ENCODE measurements at places on chromosomes 6 and 20.

- DNase-seq = peak; percentile 54
These were observed 1.1 kb downstream of the JAG1 start for GRCh38 chr20:10672624-10673127.

DNA sequence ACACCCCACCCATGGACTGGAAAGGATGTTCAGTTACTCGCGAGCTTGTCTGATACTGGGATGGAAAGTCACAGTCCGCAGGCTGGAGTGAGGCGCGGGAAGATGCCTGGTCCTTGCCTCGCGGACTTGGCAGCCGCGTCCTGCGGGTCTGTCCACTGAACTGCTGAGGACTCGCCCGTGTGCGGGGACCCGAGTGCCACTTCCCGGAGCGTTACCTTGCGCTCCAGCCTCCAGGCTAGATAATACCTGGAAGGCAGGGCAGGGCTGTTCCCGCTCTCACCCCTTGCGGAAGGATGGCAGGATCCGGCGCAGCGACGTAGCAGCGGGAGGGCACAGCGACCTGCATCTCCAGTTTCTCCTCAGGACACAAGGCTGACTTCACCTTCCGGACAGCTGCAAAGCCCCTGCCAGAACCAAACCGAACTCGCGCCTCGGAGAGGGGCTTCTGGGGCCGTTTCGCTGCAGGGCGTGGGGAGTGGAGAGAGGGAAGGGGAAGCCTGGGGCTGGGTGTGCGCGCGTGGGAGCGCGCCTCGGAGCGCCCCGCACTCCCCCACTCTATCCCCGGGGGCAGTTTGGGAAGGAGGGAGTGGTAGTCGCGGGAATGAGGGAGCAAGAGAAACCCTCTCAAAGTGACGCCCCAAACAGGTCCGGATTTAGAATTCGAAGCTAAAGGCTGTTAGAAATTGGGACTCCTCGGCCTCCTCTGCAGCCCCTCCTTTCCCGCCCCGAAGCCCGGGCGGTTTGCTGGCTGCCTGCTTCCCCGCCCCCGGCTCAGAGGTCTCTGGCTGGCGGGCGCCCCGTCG, at the start of gene KCNQ5:
Gene KCNQ5 (plus strand): TSS at position 774 of the 803 bp plus-strand sequence.
- DNase-seq = peak; percentile 44

DNA sequence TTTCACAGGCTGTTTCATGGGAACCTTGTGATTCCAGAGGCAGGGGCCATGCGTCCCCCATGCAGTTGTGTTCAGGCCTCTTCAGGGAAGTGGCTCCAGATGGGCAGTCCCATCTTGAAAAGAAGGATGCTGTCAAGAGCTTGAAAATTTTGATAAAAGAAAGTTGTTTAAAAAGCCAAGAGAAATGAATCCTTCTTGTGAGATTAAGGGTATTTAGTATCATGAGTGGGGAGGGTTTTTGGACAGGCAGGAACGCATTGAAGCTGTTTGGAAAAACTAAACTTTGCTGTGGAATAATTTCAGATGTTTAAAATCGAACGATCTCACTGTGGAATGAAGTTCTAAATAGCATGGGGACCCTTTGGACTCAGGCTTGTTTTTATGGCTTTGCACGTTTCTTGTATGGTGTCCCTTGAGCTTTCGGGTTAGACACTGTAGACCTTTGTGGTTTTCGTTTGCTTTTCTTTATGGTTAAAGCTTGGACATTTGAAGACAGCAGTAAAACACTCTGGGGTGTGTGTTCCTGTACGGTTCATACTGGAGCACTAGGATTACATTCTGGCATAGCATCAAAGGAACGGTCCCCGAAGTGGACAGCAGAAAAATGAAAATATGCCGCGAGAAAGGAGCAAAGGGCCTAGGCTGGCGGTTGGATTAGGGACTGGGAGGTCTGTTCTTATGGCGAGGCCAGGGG, 18.2 kb downstream of the KIF25 start:
- DNase-seq = no peak

DNA sequence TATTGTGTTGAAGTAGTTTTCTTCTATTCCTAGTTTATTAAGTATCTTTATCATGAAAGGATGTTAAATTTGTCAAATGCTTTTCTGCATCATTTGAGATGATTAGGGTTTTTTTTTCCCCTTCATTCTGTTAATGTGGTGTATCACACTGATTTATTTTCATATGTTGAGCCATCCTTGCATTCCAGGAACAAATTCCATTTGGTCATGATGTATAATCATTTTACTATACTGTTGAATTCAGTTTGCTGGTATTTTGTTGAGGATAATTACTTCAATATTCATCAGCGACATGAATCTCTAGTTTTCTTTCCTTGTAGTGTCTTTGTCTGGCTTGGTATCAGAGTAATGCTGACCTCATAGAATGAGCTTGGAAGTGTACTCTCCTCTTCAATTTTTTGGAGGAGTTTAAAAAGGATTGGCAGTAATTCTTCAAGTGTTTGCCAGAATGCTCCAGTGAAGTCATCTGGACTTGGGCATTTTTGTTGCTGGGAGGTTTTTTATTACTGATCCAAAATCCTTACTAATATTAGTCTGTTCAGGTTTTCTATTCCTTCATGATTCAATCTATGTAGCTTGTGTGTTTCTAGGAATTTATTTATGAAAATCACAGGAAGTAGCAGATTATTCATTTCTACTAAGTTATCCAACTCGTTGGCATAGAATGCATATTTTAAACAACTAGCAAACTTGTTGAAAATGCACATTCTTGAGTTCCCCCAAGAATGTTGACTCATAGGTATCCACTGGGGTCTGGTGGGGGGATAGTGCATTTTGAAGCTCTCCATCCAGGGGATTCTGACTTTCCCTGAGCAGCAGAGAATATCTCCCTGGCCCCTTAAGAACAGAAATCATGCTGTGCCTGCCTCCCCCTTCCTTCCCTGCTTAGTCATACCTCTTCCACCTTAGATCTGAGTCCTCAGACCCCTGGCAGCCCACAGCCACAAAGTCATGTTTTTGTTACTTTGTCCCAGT, 187.1 kb downstream of the BMP7 start:
- DNase-seq = no peak

DNA sequence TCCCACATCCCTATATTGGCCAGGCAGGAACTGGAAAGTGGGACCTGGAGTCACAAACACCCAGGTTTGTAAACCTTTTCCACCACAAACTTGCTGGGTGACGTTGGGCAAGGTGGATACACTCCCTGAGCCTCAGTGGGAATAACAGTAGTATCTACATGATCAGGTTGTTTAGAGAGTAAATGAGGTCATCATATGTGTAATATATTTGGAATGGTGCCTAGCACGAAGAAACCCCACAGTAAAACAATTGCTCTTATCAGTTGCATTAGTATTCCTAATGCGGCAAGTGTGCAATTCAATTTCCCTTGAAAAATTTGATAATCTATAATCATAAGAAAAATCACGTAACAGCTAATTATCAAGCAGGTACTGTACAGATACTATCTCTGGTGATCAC, 51.9 kb downstream of the HIVEP2 start:
- DNase-seq = no peak

- no peak for DNase-seq
These were observed 13.9 kb upstream of the TNFRSF6B start for GRCh38 chr20:63682384-63683139.

- DNase-seq = no peak
These were observed 547.8 kb downstream of the PTPRT start for GRCh38 chr20:42641886-42642285.

GRCh38 chr20:9218531-9218961, 149.7 kb downstream of the PLCB4 start:
- DNase-seq = no peak

DNA sequence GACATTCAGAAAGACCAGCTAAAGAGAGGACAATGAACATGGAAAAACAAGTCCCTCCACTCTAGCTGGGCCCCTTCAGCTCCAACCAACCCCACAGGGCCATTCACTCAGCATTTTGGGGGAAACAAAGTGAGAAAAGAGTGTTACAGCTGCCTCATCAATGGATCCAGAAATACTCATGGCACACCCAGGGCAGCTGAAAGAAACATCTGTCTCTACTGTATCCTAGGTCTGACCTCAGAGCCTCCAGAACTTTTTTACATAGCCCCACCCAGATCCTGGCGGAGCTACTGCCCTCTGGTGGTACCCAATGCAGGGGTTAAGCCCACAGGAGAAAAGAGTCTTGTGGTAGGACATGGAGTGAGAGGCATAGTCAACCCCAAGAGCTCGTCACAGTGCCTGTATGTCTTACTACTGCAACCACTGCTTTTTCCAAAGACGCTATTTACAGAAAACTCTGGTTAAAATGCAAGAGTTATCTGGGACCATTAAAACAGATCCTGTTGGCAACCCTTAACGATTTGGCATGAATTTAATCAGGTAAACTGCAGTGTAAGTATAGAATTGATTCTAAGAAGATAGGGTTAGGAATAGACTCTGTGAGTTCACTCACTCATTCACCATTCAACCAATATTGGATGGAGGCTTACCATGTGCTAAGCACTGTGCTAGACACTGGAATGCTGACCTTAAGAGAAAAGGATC, 37.4 kb upstream of the FAM83C start:
- DNase-seq = peak; percentile 65

- no peak for DNase-seq
These were observed 14.2 kb downstream of the CHD6 start for GRCh38 chr20:41604002-41604401.

DNA sequence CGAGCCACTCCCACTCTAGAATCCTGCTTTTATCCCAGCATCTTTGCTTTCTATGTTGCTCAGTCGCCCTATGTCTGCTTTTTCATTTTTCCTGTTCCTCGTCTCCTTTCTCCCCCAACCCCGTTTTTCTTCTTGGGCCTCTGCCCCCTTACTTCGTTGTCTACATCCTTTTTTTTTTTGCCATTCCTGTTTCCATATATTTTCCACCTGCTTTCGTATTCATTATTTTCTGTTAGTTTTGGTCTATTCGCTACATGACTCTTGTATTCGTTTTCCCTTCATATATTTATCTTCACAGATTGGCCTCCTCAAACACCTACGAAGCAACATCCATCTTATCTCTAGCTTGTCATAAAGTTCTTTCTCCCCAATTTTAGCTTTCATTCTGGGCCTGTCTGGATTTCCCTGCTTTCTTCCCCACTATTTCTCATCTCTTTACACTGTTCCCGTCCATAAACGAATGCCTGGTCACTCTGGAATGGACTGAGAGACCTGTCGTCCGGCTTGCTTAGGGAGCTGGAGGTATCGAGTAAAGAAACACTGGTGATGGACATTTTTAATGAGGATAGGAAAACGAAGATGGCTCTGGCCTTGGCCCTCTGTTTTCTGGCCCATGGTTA, 915 bp downstream of the PRRC2A start:
- no peak for DNase-seq

DNA sequence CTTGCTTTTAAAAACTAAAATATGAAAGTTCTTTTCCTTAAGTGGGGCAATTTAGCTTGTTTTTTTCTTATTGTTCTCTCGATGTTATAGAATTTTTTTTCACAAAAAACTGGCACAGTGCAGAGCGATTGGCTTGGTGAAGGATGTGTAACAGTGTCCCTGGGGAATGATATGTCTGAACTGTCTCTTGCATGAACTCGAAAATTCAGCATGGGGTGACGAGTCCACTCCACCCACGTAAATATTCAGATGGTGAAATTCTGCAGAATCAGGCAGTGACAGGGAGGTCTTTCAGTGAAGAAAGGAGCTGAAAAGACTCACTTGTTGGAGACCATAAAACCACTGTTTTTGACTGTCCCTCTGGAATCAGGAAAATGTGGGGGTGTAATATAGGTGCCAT, 505.3 kb downstream of the MMUT start:
- no peak for DNase-seq

DNA sequence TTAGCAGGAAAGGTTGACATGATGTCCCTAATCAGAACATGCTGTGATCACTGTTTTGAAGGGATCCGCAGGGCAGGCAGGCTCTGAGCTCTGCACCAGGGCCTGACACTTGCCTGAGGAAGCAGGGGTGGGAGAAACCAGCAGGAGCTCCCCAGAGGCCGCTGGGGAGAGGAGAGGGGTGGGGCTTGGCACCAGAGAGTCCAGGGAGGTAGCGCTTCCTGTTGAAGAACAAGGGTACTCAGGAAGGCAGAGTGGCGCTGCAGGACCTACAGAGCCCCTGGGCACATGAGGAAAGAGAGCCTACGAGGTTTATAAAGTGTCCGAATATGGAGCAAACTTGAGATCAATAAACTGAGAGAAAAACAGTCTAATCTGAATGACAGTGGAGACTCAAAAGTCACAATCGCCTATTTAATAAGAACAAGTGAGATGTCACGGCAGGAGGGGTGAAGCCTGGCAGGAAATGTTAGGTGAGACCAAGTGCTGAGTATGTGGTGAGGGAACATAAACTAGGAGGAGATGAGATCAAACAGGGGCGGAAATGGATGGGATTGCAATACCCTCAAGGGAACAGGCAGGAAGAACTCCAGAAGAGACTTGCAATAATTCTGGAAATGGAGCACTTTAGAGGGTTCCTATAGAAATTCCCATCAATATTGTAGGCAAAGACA, 5.8 kb upstream of the TBXT start:
- DNase-seq = no peak

- DNase-seq = no peak
These were observed 205.7 kb downstream of the ATXN1 start for GRCh38 chr6:16555550-16555949.

- DNase-seq = no peak
These were observed 95.9 kb upstream of the JAG1 start for GRCh38 chr20:10769700-10770099.

GRCh38 chr6:43724354-43724753, 36.8 kb upstream of the MRPS18A start:
- no peak for DNase-seq

GRCh38 chr6:129297592-129297991, 412.4 kb downstream of the ARHGAP18 start:
- no peak for DNase-seq

DNA sequence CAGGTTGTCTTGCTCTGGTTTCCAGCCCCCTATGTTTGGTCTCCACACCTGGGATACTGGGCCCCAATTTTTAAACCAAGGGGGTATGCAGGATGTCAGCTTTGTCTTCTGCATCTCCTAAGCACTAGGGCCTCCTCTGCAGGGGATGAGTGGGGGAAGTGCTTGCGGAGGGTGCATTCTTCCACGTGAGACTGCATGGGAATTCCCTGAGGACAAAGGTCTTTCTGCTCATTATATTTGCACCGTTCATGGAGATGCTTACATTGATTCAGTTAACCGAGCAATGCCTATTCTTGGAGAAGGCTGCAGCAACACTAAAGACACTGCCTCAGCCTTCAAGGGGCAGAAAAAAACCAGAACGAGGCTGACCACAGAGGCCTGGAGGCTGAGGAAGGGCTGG, 45.4 kb downstream of the RAB44 start:
- no peak for DNase-seq

DNA sequence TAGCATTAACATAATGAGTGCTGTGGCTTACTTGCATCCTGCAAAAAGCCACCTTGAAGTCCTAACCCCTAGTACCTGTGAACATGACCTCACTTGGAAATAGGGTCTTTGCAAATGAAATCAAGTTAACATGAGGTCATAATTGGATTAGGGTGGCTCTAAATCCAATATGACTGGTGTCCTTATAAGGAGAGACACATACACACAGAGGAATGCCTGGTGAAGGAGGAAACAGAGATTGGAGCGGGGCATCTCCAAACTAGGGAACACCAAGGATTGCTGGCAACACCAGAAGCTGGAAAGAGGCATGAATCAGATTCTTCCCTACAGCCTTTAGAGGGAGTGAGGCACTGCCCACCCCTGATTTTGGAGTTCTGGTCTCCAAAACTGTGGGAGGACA, 17.6 kb upstream of the RPS6KA2 start:
- DNase-seq = no peak

GRCh38 chr20:60658681-60659080, 593.4 kb upstream of the CDH4 start:
- no peak for DNase-seq

GRCh38 chr6:21587961-21588480, 5.5 kb upstream of the SOX4 start:
- peak; percentile 23 for DNase-seq
